ENCODE measurements at places on chromosomes 12 and 14. TPM values are rescaled to one million over a fixed set of nuclear protein-coding genes. Genes with fewer than 3 reads are reported as not detected.
A peak's percentile ranks its signal among the peaks of the same experiment; 100 is the strongest.

Gene KCNC2
- not detected for total RNA-seq

GRCh38 chr12:26805401-26805971 lies 27.5 kb downstream of the ITPR2 start:
- H3K27me3 ChIP-seq = no peaks in the 10 kb centered on the region
- H3K36me3 ChIP-seq = peaks cover 2% of the 10 kb centered on the region
- no peak overlapping the region for H3K27ac ChIP-seq
- no peaks in the 10 kb centered on the region for H3K4me1 ChIP-seq
- no peak for DNase-seq

Gene GLT1D1
- 5.7 TPM for total RNA-seq

DNA sequence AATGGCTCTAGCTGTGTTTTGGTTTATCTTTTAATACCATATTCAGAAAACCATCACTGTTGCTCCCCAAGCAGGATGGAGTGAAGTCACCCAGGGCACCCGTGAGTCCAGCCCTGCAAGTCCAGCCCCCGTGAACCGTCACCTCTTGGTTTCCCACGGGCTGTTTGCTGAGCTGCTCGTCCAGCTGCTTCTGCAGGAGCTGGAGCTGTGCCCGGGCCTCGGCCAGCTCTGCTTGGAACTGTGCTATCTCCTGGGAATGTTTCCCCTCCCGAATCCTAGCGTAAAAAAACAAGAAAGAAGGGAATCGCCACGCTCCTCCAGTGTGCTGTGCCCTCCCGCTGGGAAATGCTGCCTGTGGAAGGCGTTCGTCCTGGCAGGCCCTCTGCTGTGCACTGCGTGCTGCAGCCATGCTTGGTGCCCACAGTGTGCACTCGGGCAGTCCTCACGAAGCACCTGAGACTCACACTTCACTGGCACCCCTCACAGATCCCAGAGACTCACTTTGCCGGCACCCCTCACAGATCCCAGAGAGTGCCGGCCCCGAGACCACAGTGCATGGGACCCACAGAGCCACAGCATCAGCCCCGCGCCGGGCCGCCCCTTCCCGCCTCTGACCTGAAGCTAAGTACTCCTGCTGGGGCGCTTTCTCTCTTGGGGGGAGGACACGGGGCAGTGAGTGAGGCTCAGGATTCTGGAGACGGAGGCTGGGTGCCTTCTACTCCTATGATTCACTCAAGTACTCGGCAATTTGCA lies 15.4 kb upstream of the ANKLE2 start:
- no peaks in the 10 kb centered on the region for H3K4me1 ChIP-seq
- H3K27me3 ChIP-seq = no peaks in the 10 kb centered on the region
- peak overlapping the region; percentile 84 for H3K27ac ChIP-seq
- peaks cover 27% of the 10 kb centered on the region for H3K36me3 ChIP-seq
- DNase-seq = no peak

DNA sequence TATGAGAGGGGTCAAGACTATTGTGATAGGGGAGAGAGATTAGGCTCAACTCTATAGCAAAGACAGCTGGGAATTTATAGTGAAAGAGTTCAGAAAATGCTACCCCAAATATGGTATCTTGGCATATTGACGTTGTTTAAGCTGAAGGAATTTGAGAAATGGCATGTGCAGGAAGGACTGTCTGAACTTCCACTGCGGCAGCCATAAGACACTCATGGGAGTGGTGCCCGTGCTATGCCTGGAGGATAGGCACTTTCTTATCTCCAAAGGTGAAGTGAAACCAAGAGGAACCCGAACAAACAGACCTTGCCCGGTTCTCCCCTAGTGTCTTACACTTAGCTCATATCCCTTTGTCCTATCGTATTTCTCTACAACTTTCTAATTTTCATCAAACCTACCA lies 390.3 kb downstream of the TMTC2 start:
- DNase-seq = no peak
- no peak overlapping the region for H3K4me3 ChIP-seq
- H3K27ac ChIP-seq = no peak overlapping the region
- H3K4me1 ChIP-seq = peaks cover 1% of the 10 kb centered on the region
- no peaks in the 10 kb centered on the region for H3K27me3 ChIP-seq

DNA sequence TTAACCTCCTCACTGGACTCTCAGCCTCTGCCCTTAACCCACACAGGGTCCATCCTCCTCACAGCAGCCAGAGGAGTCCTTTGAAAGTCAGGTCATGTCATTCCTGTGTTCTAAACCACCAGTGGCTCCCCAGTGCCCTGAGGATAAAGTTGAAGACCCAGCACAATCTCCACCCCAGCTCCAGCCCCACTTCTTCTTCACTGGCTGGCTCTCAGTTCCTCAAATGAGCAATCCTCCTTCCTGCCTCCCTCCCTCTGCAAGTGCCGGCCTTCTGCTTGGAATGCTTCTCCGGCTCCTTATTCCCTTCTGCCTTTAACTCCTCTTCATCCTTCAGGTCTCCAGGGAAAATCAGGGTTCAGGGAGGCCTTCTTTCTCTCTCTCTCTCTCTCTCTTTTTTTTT lies 32.0 kb upstream of the SPPL3 start:
- no peak for DNase-seq
- no peak overlapping the region for H3K4me3 ChIP-seq

DNA sequence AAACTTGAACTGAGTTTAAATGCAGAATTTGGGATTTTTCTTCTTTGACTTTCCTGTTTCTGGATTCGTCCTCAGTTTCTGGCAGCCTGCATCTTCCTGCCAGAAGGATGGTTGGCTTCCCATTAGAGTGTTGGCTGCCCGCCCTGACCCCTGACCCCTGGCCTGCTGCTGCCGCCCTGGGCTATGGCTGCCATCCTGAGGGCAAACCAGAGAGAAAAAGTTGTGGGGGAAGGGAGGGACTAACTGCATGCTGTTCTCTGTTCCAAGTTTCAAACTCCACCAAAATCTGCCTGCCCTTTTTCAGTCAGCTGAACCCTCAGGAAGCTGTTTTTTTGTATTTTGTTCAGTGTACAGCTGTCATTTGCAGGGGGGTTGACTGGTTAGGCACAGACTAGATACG lies 48.4 kb downstream of the FNTB start:
- H3K4me1 ChIP-seq = no peaks in the 10 kb centered on the region
- H3K27me3 ChIP-seq = no peaks in the 10 kb centered on the region
- peaks cover 16% of the 10 kb centered on the region for H3K36me3 ChIP-seq
- no peak overlapping the region for H3K27ac ChIP-seq
- no peak overlapping the region for H3K4me3 ChIP-seq
- DNase-seq = no peak

Gene BRF1
- 49.9 TPM for total RNA-seq

All from progenitor cell of endocrine pancreas (in vitro differentiated cells).